Sigmoid colon (tissue), 7 donors: ENCODE measurements at places on chromosomes 11 and 22. TPM values are rescaled to one million over a fixed set of nuclear protein-coding genes. Genes with fewer than 3 reads are reported as not detected.

DNA sequence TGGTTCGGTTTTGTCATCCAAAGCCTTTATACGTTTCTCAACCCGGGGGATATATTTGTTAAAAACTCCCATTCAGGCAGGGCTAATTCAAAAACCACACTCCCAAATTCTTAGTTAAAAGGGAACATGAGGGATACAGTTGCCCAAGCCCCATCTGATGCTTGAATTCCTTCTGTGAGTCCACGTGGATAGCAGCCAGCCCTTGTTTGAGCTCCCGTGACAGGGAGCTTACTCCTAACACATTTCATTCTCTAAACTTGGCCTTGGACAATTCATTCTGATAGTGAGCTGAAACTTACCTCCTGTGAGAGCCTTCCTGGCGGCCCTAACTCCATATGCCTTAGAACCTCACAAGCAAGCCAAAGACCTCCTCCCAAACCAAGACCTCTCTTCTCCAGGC lies 357.5 kb downstream of the TENM4 start:
- no peak overlapping the region for H3K4me3 ChIP-seq
- H3K4me1 ChIP-seq: peaks cover 30% of the 10 kb centered on the region
- H3K27me3 ChIP-seq: no peaks in the 10 kb centered on the region
- DNase-seq: no peak

DNA sequence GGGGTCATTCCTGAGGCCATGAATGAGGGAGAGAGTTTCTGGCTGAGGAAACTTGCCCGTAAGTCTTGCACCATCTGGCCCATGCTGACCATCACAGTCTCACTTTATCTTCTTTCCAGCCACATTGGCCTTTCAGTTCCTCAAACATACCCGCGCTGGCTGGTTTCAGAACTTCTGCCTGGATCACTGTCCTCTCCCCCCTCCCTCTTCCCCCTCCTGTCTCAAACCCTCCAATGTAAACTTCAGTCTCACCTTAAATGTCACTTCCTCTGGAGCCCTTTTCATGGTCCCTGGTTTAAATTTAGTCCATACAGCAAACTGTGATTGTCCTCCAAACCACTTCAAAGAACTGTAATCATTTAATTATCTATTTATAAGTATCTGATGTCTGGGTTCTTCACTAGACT lies 3.7 kb upstream of the TMEM109 start:
- H3K36me3 ChIP-seq: no peaks in the 10 kb centered on the region
- H3K4me3 ChIP-seq: no peak overlapping the region
- H3K27ac ChIP-seq: no peak overlapping the region

- H3K36me3 ChIP-seq: no peaks in the 10 kb centered on the region
- no peak overlapping the region for H3K27ac ChIP-seq
- no peak overlapping the region for H3K4me3 ChIP-seq
- H3K4me1 ChIP-seq: no peaks in the 10 kb centered on the region
- peaks cover 12% of the 10 kb centered on the region for H3K27me3 ChIP-seq
These were observed 43.8 kb upstream of the NECTIN1 start for GRCh38 chr11:119772641-119773415.

DNA sequence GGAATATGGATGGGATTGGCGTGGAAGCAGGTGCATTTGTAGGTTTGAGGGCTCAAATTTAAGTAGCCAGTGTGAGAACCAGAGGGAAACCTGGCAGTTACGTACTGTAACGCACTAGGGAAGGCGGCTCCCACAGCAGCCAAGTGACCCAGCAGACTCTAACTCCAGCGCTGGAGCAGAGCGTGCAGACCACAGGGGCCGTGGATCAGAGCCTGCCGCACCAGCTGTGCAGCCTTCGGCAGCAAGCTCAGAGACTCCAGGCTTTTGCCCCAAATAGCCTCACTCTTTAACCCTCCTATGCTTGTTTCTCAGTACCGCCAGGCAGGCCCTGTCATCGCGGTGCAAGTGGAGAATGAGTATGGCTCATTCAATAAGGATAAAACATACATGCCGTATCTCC lies 12.3 kb downstream of the GLB1L3 start:
- no peaks in the 10 kb centered on the region for H3K27me3 ChIP-seq
- no peaks in the 10 kb centered on the region for H3K36me3 ChIP-seq
- no peak for DNase-seq
- H3K4me3 ChIP-seq: no peak overlapping the region

The PGR gene
- 12.0 TPM for total RNA-seq

DNA sequence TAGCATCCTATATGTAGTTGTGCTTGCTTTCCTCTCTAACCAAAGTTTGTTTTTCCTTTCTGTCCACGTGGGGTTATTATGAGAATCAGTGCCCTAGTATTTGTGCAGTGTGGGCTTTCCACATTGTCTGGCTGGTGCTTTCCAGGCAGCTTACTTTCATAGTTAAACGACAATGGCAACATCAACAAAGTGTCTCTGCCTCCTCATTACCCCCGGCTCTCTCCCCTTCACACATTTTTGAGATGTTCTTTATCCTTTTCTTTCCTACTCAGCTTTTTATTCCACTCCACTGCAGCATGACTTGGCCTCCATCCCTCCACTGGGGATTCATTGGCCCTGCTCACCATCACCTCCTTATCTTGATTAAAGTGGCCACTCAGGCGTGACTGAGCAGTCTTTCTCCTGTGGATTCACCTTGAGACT lies 19.1 kb downstream of the SPECC1L start:
- peak overlapping the region; percentile 78 for H3K27ac ChIP-seq
- no peaks in the 10 kb centered on the region for H3K36me3 ChIP-seq
- H3K4me3 ChIP-seq: no peak overlapping the region
- H3K4me1 ChIP-seq: peaks cover 85% of the 10 kb centered on the region

DNA sequence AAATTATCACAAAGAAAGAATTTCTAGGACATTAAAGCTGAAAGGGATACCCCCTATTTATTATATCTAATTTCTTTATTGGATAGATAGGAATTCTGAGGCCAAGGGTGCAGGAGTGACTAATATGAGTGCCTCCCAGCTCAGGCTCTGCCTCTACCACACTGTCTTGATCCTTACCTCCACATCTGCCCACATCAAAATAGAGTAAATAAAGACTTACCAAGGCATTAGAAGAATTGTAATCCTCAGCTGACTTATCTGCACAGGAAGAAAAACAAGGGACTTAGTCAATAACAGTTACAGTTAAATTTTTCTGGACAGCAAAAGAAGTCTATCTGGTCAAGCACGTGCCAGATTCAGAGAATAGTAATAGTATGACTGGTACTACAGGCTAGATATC lies 72.6 kb upstream of the GDPD4 start:
- H3K4me3 ChIP-seq: no peak overlapping the region
- peaks cover 56% of the 10 kb centered on the region for H3K36me3 ChIP-seq
- no peaks in the 10 kb centered on the region for H3K27me3 ChIP-seq
- H3K4me1 ChIP-seq: no peaks in the 10 kb centered on the region
- H3K27ac ChIP-seq: no peak overlapping the region

The OR2D3 gene
- not detected for total RNA-seq

- no peaks in the 10 kb centered on the region for H3K4me1 ChIP-seq
- no peak overlapping the region for H3K4me3 ChIP-seq
- no peak for DNase-seq
- H3K27me3 ChIP-seq: no peaks in the 10 kb centered on the region
- no peaks in the 10 kb centered on the region for H3K36me3 ChIP-seq
These were observed 785.2 kb downstream of the KCNA4 start for GRCh38 chr11:29231586-29231985.

The C11orf52 gene
- total RNA-seq: 3.9 TPM

The JHY gene
- total RNA-seq: 8.9 TPM

The MRGPRX4 gene
- total RNA-seq: not detected

The PGA5 gene
- not detected for total RNA-seq

The OTUB1 gene
- total RNA-seq: 57.9 TPM

DNA sequence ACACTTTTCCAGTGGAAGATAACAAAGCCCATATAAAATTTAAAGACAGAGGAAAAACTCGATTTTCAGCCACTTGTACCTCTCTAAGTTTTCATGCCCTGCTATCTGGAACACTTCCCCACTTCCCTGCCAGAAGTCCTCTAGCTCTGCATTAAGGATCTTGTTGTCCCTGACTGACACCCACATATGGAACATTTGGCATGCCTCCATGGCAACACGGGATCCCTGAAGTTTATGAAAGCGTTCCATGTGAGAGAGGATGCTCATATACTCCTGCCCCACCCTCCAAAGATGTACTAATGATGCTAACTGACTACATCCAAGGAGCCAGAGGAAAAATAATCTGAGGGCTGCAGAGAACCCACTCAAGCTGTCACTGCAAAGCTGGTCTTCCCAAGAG lies 8.8 kb upstream of the C11orf91 start:
- peaks cover 13% of the 10 kb centered on the region for H3K36me3 ChIP-seq
- peaks cover 7% of the 10 kb centered on the region for H3K4me1 ChIP-seq
- no peaks in the 10 kb centered on the region for H3K27me3 ChIP-seq

DNA sequence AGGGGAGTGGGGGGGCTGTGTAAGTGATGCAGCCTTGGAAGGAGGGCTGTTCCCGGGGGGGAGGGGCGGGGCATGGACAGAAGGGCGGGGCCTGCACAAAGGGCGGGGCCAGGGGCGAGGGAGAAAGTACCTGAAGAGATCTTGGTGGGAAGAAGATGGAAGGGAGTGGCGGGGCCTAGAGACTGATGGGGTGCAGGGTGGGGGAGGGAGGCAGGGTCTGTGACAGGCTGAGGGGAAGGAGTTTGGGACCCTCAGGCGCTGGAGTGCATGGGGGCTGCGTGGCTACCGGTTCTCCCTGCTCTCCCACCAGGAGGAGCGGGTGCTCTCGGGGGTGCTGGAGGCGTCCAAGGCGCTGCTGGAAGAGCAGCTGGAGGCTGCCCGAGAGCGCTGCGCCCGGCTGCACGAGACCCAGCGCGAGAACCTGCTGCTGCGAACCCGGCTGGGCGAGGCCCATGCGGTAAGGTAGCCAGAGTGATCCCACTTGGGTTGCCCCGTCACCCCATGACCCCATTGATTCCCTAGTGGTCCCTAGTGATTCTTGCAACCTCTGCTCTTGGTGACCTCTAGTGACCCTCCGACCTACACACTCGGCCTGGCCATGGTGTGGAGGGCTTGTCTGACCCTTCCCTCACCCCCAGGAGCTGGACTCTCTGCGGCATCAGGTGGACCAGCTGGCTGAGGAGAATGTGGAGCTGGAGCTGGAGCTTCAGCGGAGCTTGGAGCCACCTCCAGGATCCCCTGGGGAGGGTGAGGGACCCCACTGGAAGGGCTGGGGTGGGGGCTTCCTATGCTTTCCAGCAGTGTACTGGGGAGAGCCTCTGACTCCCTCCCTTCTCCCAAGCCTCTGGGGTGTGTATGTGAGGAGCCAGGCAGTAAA lies 3.1 kb downstream of the CCDC88B start:
- peak overlapping the region; percentile 43 for H3K4me3 ChIP-seq
- H3K27ac ChIP-seq: peak overlapping the region; percentile 84
- H3K4me1 ChIP-seq: peaks cover 17% of the 10 kb centered on the region
- DNase-seq: no peak
- no peaks in the 10 kb centered on the region for H3K27me3 ChIP-seq
- H3K36me3 ChIP-seq: no peaks in the 10 kb centered on the region

GRCh38 chr22:45254388-45254787 lies 13.7 kb upstream of the KIAA0930 start:
- H3K27me3 ChIP-seq: no peaks in the 10 kb centered on the region
- DNase-seq: no peak
- no peaks in the 10 kb centered on the region for H3K36me3 ChIP-seq
- no peak overlapping the region for H3K4me3 ChIP-seq

DNA sequence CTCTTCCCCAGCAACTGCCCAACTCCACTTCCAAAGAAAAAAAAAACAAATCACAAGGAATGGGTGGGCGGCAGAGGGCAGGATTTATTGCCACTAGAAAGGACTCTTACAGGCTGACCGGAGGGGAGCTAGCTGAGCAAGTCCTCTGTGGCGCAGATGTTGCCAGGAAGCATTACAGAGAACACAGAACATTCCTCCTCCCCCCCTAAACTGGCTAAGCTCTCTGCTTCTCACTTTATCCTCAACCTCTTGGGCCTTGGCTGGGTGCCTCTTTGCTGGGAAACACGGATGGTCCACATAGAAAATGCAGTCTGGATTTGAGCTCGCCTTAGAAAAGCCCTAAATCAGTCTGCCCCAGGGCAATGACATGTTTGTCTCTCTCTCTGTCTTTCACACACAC lies 12.6 kb upstream of the FJX1 start:
- H3K4me3 ChIP-seq: no peak overlapping the region
- peaks cover 15% of the 10 kb centered on the region for H3K4me1 ChIP-seq
- no peak for DNase-seq
- no peaks in the 10 kb centered on the region for H3K36me3 ChIP-seq
- H3K27me3 ChIP-seq: no peaks in the 10 kb centered on the region
- no peak overlapping the region for H3K27ac ChIP-seq

- H3K36me3 ChIP-seq: no peaks in the 10 kb centered on the region
- peak overlapping the region; percentile 50 for H3K27ac ChIP-seq
- no peak for DNase-seq
- peaks cover 14% of the 10 kb centered on the region for H3K4me1 ChIP-seq
These were observed 778 bp downstream of the KDELR3 start for GRCh38 chr22:38468443-38469305.

DNA sequence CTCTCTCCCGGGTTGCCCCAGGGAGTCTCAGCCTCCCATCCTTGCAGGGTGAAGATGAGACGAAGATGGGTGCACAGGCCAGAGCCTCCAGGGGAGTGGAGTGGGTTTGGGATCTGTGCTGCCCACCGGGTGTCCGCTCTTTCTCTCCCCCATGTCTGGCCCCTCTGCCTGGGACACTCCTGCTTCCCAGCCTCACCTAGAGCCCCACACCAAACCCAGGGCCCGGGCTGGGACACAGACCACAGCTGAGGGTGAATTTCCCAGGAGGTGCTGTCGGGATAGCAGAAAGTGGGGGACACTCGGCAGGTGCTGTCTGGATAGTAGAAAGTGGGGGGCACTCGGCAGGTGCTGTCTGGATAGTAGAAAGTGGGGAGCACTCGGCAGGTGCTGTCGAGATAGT lies 25.0 kb upstream of the KRTAP5-7 start:
- no peak overlapping the region for H3K4me3 ChIP-seq
- H3K36me3 ChIP-seq: peaks cover 31% of the 10 kb centered on the region
- H3K27me3 ChIP-seq: no peaks in the 10 kb centered on the region

The RAG2 gene
- not detected for total RNA-seq

GRCh38 chr11:125025968-125026367 lies 37.1 kb upstream of the SLC37A2 start:
- no peaks in the 10 kb centered on the region for H3K4me1 ChIP-seq
- H3K27me3 ChIP-seq: no peaks in the 10 kb centered on the region
- H3K36me3 ChIP-seq: no peaks in the 10 kb centered on the region
- H3K27ac ChIP-seq: no peak overlapping the region

The IGSF22 gene
- not detected for total RNA-seq
